ENCODE measurements at places on chromosomes 3 and 15. TPM values are rescaled to one million over a fixed set of nuclear protein-coding genes. Genes with fewer than 3 reads are reported as not detected.

The WWTR1 gene
- total RNA-seq: 0.53 TPM

The FSD2 gene
- total RNA-seq: not detected

The WNT5A gene
- total RNA-seq: 0.51 TPM

DNA sequence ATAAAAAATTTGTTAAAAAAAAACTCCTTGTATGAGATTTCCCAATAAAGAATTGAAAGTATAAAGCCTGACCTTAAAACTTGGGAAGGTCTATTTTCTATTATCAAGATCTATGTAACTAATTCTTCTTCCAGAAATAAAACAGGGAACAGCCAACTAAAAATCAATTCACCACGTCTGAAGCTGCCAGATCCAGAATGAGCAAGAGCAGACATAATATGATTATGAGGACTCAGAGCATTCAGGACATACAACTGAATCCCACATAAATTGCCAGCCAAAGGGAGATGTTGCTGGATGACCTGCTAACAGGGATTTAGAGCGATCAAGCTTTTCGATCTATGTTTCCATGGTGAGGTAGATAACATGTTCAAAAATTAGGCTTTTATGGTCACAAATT is 1151.3 kb upstream of the CADM2 start:
- DNase-seq: no peak

- DNase-seq: no peak
These were observed 84.1 kb upstream of the PRR23C start for GRCh38 chr3:139128803-139129202.

- no peak for DNase-seq
These were observed 85.6 kb upstream of the GAP43 start for GRCh38 chr3:115537669-115538068.
